ENCODE measurements at places on chromosomes 3 and 15. TPM values are rescaled to one million over a fixed set of nuclear protein-coding genes. Genes with fewer than 3 reads are reported as not detected.

Gene SCAMP5
- 2.2 TPM for total RNA-seq

Gene DNAH12
- total RNA-seq, result under 0.01 TPM

Gene RPP14
- total RNA-seq, result 8.9 TPM

Gene PARL
- 46.7 TPM for total RNA-seq

Gene SI
- not detected for total RNA-seq

Gene SKOR1
- total RNA-seq, result 0.15 TPM

Gene PLA2G4D
- not detected for total RNA-seq

Gene BTLA
- not detected for total RNA-seq

Gene ALDH1A2
- total RNA-seq, result 2.3 TPM

Gene CPN2
- not detected for total RNA-seq

Gene MAP1A
- 180 TPM for total RNA-seq

Gene PLD1
- total RNA-seq, result 24.1 TPM

Gene GATA2
- total RNA-seq, result 2.6 TPM

Gene IMPG2
- total RNA-seq, result 0.33 TPM

Gene SPTBN5
- 0.29 TPM for total RNA-seq

Gene VPS13C
- total RNA-seq, result 64.8 TPM

Gene PLXNA1
- total RNA-seq, result 87.7 TPM

Gene DOCK3
- 0.29 TPM for total RNA-seq
